Adrenal gland (tissue), 19 donors: ENCODE measurements at places on chromosomes 6 and 20. TPM values are rescaled to one million over a fixed set of nuclear protein-coding genes. Genes with fewer than 3 reads are reported as not detected.

PTK6 gene
- 0.41 TPM for total RNA-seq

LIN28B gene
- not detected for total RNA-seq

KCNB1 gene
- 1.9 TPM for total RNA-seq

PLCB1 gene
- 45.4 TPM for total RNA-seq

FAM135A gene
- total RNA-seq: 10.3 TPM

DNA sequence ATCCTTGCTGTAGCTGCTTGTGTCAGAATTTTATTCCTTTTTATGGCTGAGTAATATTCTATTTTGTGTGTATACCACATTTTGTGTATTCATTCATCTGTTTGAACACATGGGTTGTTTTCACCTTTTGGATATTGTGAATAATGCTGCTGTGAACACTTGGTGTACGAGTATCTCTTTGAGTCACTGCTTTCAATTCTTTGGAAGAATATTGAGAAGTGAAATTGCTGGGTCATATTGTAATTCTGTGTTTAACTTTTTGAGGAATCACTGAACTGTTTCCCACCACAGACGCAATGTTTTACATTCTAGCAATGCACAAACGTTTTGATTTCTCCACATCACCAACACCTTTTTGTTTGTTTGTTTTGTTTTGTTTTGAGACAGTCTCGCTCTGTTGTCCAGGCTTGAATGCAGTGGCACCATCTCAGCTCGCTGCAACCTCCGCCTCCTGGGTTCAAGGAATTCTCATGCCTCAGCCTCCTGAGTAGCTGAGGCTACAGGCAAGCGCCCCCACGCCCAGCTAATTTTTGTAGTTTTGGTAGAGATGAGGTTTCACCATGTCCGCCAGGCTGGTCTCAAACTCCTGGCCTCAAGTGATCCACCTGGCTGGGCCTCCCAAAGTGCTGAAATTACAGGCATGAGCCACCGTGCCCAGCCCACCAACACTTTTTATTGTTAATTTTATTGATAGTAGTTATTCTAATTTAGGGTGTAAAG is 21.7 kb downstream of the CPXM1 start:
- H3K4me1 ChIP-seq: no peaks in the 10 kb centered on the region
- no peaks in the 10 kb centered on the region for H3K36me3 ChIP-seq
- H3K4me3 ChIP-seq: no peak overlapping the region
- no peak overlapping the region for H3K27ac ChIP-seq

DNA sequence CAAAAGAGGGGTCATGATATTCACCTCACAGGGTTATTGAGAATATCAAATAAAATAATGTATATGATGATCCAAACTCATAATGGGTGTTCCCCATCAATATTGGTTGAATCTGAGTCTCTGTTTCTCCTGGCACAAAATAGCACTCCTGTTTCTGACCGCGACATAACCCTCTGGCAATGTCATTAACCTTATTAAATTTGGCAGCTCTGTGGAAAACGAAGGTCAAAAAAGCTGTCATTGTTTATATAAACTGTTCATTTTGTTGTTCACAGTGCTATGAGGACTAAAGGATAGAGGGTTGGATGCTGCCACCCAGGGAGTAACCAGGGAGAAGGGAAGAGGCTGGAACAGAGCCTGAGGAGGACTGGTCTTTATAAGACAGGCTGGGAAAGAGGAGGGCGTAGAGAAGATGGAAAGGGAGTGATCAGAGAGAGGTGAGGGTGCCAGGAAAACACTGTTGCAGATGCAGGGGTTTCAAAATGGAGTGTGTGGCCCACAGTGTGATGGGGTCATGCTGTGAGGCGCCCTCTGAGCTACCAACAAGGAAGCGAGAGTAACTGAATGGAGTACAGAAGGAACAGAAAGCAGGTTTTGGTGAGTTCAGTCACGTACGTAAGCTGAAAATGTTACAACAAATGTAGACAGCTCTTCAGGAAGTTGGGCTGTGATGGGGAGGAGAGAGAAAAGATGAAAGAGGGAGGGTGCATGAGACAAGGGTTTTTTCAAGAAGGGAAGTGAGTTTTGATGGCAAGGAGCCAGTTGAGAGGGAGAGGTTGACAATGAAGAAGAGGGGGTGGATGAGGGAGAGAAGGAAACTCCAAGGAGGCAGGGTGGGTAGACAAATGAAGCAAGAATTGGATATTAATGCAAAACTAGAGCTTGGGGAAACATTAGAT is 251.6 kb upstream of the TAB2 start:
- no peaks in the 10 kb centered on the region for H3K36me3 ChIP-seq
- peak; percentile 33 for DNase-seq
- H3K27me3 ChIP-seq: no peaks in the 10 kb centered on the region
- peaks cover 15% of the 10 kb centered on the region for H3K4me1 ChIP-seq

DNA sequence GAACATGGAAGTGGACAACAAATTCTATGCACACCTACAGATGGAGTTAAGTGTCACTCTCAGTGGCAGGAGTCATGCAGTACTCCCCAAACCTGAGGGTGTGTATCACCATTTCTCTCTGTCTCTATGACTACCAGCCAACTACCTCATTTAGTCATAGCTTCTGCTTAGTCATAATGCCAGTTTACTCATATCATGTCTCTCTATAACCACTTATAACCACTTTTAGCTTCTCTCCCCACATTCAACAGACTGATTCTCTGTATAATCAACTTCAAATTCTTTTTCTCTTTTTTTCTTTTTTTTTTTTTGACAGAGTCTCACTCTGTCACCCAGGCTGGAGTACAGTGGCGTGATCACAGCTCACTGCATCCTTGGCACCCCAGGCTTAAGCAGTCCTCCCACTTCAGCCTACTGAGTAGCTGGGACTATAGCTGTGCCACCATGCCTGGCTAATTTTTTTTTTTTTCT is 13.8 kb upstream of the GTF3C6 start:
- no peaks in the 10 kb centered on the region for H3K27me3 ChIP-seq
- DNase-seq: no peak
- no peak overlapping the region for H3K4me3 ChIP-seq

DNA sequence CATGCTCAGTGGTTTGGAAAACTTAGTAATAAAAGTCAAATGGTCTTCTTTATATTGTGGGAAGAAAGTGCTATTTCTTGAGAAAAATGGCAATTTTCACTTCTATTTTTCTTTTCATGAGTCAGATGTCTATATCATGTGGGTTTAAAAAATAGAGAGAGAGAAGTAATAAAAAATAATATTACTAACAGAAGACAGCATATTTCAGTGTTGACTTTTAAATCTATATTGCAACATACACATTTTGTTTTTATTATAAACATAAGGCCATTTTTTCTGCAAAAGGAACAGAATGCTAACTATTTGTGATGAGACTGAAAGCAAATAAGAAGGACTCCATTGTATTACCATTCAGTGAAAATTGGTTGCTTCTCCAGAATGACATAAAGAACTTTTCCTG is 135.1 kb upstream of the CNR1 start:
- no peak for DNase-seq
- no peaks in the 10 kb centered on the region for H3K36me3 ChIP-seq
- H3K27me3 ChIP-seq: no peaks in the 10 kb centered on the region
- H3K4me3 ChIP-seq: no peak overlapping the region

GRCh38 chr6:109318328-109318876 is 63.9 kb downstream of the CD164 start:
- no peaks in the 10 kb centered on the region for H3K4me1 ChIP-seq
- no peaks in the 10 kb centered on the region for H3K36me3 ChIP-seq
- peaks cover 8% of the 10 kb centered on the region for H3K27me3 ChIP-seq
- H3K27ac ChIP-seq: no peak overlapping the region
